ENCODE measurements at places on chromosomes 5 and 9. TPM values are rescaled to one million over a fixed set of nuclear protein-coding genes. Genes with fewer than 3 reads are reported as not detected.

Gene LAMC3
- not detected for total RNA-seq

Gene CAAP1
- total RNA-seq, result 16.6 TPM

Gene RNF208
- 2.2 TPM for total RNA-seq

Gene CEL
- 1.1 TPM for total RNA-seq

Gene FOXD4L5
- 0.20 TPM for total RNA-seq

Gene ENHO
- not detected for total RNA-seq

Gene RETREG1
- 17.3 TPM for total RNA-seq

Gene ENTPD2
- 0.15 TPM for total RNA-seq

GRCh38 chr5:172451771-172452197, 2.5 kb downstream of the SH3PXD2B start:
- DNase-seq, result no peak

GRCh38 chr5:150339841-150340240, 17.7 kb upstream of the TCOF1 start:
- DNase-seq, result no peak

- DNase-seq, result no peak
Measured at GRCh38 chr9:96135076-96135752, 166.8 kb downstream of the HSD17B3 start.

DNA sequence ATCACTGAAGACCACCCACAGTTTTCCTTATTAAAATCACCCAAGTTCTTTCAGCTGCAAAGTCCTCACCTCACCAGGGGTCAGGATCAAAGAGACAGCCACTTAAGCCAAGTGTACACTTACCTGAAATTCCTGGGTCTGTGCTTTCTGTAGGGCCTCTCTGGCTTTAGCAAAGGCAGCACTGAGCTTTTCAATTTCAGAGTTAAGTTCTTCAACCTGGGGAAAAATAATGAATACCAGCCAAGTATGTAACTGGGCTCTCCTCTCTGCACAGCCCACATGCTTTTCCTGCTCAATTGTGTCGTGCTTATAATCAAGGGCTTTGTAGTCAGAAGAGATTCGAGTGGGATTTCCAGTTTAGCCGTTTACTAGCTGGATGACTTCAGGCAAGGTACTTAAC, 55.1 kb downstream of the CDK5RAP2 start:
- DNase-seq, result no peak

DNA sequence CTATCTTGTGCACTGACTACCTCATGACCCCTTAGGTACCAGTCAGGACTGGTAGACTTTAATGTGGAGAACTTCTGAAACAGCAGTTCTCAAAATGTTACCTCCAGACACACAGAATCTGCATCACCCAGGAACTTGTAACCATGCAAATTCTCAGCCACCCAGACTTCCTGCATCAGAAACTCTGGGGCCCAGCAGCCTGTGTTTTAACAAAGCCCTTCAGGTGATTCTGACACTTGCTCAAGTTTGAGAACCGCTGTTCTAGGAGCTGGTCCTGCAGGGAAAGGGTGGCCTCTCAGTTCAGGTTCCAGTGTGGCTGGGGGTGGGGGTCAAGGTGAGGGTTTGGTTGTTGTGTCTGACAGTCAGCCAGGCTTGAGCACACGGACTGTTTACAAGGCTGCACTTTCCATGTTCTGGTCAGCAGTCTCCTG, 28.4 kb downstream of the ZFP62 start:
- peak; percentile 54 for DNase-seq

GRCh38 chr9:107513464-107514100, 24.0 kb upstream of the KLF4 start:
- DNase-seq, result no peak

DNA sequence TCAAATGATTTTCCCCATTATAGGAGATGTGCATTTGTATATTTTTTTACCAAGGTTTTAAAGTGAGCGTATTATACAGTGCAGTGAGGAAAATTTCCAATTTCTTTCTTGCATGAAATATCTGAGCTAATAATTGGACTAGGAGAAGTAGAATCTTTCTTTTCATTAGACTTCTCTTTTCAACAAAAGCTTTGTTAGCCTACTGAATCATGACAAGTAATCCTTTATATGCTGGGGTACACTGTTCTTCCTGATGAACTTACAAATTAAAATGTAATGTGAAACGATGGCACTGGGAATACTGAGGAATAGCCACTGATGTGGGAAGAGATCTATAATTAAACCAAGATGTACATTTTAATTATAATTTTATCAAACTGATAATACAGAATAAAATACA, 829.6 kb downstream of the PTPRD start:
- no peak for DNase-seq

GRCh38 chr5:106303911-106304310, 1366.8 kb downstream of the EFNA5 start:
- DNase-seq, result no peak

- no peak for DNase-seq
Measured at GRCh38 chr9:124312290-124313265, 54.8 kb downstream of the NEK6 start.

- DNase-seq, result no peak
Measured at GRCh38 chr5:39605145-39605544, 180.4 kb upstream of the DAB2 start.

GRCh38 chr5:142327111-142327842, 2.5 kb upstream of the SPRY4 start:
- DNase-seq, result no peak

- no peak for DNase-seq
Measured at GRCh38 chr5:169178754-169179153, 122.2 kb downstream of the SLIT3 start.

DNA sequence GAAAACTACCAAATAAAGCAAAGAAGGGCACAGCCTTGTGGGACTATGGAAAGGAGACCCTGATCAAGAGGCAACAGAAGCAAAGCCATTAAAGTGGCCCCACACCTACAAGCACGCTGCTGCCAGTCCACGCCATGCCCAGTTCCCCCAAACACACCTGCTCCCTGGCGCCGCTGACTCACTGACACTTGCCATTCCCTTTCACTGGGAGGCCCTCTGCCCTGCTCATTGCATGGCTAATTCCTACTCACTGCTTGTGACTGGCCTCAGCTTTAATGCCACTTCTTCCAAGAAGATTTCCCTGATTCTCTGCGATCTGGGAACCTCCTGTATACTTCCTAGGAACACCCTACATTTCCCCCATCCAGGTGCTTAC, 71.2 kb upstream of the TAF1L start:
- DNase-seq, result no peak
